ENCODE measurements at places on chromosomes 2 and 18. TPM values are rescaled to one million over a fixed set of nuclear protein-coding genes. Genes with fewer than 3 reads are reported as not detected.

The SCLY gene
- total RNA-seq: 34.4 TPM

The ALLC gene
- not detected for total RNA-seq

The ARL4C gene
- total RNA-seq: 32.9 TPM

The SERTAD2 gene
- 24.9 TPM for total RNA-seq

The CAB39 gene
- total RNA-seq: 98.0 TPM

The MXD1 gene
- total RNA-seq: 3.6 TPM

The MCEE gene
- total RNA-seq: 16.4 TPM
